ENCODE measurements at places on chromosomes 2 and 18.

DNA sequence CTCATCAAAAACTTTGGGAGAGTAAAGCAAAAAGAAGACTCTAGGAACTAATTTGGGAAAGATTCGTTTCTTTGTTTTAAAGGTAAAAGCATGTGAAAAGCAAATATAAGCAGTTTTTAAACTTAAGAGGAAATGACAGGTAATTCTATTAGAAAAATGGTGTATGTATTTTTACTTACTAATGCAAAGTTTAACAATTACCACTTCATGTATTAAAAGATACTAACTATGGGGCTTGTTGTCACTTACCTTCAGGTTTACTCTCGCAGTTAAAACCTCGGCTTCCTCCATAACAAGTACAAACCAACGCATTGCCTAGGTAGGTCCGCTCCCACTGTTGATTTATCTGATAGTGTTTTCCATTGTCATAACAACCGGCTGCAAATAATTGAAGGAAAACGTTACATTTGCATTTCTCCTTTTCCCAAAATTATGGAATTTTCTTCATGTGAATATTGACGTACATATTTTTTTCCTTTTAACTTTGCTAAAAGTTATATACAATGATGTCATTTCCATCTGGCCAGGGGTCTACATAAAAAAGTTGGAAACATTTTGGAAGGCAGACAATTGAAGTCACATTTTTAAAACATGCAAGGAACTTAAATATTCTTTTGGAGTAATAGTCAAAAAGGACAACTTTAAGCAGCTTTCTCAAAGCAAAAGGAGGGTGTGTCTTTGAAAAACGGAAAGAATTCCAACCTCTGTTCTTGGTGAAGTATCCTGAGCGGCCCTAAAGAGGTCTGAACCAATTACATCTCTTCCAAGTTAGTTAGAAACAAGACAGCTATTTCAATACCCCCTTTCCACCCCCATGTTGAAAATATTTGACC is 1.2 kb downstream of the FN1 start:
- no peak for DNase-seq

DNA sequence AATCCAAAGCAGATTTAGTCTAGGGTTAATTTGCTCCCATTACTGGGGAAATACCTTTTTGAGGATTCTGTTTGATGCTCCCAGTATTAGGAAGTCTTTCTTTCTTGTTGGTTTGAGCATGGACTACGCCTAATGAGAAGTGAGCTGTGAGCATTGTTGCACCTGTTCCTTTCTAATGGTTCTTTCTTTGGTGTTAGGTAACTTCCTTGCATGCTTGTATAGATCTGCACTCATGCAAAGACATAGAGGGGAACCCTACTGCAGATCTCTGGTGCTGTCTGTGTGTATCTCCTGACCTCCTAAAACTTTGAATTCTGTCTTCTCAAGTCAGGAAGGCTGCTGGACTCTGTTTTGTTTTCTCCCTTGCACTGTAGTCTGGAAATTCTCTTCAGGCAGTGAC is 12.8 kb upstream of the TDRD15 start:
- DNase-seq, result no peak

GRCh38 chr2:124704071-124704925 is 679.2 kb downstream of the CNTNAP5 start:
- no peak for DNase-seq

- no peak for DNase-seq
Observed at GRCh38 chr2:48508461-48509124, 21.4 kb upstream of the STON1 start.

DNA sequence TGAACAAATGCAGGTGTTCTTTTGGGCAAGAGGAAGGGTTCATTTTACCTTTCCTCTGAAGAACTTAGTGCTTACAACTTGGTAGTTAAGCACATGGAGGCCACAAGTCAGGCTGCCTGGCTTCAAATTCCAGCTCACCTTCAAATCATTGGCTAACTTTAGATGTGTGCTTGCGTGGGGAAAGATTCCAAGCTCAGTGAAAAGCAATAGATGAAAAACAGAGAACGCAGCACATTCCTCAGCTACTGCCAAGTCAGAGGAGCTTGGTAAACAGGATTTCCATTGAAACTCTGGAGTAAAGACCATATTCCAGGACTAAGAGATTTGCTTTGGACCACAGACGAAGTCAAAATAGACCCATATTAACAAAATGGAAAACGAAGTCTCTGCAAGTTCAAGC is 96.3 kb upstream of the ASB18 start:
- no peak for DNase-seq

- no peak for DNase-seq
Observed at GRCh38 chr18:25831301-25831701, 259.1 kb downstream of the SS18 start.

DNA sequence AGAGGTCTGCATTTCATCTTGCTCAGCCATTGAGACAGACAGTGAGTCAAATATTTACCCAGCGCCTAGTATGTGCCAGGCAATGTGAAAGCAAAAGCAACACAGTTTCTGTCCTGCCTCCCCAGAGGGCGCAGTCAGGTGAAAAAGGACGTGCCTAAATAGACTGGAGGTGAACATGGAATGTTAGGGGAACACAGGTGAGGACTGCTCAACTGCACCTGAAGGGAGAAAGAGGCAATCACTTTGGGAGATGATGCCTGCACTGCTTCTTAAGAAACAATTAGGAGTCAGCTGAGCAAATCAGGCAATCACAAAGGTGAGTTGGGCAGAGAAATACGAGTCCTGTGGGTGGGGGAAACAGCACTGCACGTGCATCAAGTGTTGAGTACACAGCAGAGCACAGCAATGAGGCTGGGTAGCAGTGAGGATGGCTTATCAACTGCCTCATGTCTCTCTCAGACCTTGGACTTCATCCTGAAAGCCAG is 218.3 kb upstream of the SMAD7 start:
- peak; percentile 51 for DNase-seq

- DNase-seq, result peak; percentile 36
Observed at GRCh38 chr2:44955593-44956392, 14.3 kb downstream of the SIX3 start.

- DNase-seq, result peak; percentile 58
Observed at GRCh38 chr2:237900891-237901831, 41.7 kb downstream of the RAMP1 start.

- DNase-seq, result no peak
Observed at GRCh38 chr2:238187618-238188548, 15.6 kb downstream of the ILKAP start.

GRCh38 chr18:48540251-48541025 is 1.6 kb downstream of the CTIF start:
- DNase-seq, result no peak

GRCh38 chr2:114046373-114046772 is 156.5 kb downstream of the ACTR3 start:
- no peak for DNase-seq

GRCh38 chr2:74862020-74862964 is 28.4 kb downstream of the HK2 start:
- no peak for DNase-seq

GRCh38 chr2:218648787-218649100 is 10.7 kb downstream of the ZNF142 start:
- DNase-seq, result no peak

DNA sequence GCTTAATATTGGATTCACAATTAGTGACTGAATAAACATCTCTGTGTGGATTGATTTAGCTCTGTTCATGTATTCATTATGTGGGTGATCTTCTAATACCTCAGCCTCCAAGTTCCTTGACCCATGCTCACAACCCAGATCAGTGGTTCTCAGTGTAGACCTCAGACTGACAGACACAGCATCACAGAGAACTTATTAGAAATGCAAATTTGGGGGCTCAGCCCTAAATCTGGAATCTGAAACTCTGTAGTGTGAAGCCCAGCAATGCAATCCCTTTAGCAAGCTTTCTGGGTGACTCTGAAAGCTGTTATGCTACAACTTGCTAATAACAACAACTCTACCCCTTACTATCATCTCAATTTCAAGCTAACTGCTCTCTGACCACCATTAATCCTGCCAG is 273.1 kb upstream of the FANCL start:
- no peak for DNase-seq

DNA sequence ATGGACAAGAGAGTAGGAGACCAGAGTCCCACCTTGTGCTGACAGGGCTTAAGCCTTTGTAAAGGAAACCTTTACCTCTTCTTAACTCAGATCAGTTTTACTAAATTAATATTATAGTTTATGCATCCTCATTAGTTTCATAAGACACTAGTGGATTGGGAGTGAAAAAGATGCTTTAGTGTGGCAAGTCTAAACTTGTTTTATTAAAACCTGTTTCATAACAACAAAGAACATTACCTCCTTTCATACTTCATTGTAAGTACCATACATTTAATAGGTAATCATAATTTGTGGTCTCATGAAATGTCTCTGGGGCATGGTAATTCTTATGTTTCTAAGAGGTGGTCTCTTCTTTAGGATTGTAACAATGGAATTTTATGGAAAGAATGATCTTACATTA is 63.4 kb downstream of the PIKFYVE start:
- no peak for DNase-seq

DNA sequence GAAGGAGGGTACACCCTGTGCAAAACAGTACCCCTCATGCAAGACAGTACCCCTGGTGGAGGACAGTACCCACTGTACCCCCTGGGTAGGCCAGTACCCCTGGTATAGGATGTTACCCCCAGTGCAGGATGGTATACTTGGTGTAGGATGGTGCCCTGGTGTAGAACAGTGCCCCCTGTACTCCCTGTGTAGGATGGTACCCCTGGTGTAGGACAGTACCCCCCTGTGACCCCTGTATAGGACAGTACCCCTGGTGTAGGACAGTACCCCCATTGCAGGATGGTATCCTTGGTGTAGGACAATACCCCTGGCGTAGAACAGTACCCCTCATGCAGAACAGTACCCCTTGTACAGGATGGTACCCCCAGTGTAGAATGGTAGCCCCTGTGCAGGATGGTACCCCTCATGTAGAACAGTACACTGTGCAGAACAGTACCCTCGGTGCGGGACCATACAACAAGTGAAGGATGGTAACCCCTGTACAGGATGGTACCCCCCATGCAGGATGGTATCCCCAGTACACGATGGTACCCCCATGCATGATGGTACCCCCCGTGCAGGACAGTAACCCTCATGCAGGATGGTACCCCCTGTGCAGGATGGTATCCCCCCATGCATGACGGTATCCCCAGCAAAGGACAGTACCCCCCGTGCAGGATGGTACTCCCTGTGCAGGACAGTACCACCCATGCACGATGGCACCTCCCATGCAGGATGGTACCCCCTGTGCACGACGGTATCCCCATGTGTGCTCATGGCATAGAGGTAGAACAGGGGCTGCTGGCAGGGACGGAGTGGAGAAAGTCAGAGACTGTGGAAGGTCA is 248.0 kb downstream of the DCDC2C start:
- DNase-seq, result no peak

DNA sequence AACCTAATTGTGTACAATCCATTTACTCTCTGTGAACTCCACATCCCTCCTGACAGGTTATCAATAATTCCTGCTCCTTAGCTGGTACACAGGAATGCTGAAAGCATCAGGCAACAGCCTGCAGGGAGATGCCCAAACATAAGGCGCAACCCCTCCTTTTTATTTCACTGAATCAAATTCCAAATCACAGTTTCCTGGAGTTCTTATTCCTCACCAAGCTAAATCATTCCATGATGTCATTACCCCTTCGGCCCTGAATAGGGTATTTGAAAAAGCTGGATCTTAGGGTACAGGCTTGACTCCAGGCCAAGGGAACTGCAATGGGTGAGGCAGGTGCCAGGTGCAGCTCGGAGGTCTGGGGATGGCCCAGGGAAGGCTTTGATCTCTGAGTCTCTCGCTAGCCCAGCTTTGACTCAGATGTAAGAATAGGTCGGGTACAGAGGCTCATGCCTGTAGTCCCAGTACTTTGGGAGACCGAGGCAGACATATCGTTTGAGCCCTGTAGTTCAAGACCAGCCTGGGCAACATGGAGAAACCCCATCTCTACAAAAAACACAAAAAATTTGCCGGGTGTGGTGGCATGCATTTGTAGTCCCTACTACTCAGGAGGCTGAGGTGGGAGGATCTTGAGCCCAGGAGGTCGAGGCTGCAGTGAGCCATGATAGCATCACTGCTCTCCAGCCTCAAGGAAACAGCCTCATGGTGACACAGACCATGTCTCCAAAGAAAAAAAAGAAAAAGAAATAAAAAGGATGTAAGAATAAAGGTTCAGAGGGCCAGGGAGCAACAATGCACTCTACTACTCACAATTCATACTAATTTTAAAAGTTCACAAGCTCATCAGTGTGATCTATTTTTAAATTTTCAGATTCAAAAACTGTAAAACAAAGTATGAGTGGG is 6.8 kb downstream of the FHL2 start:
- DNase-seq, result no peak

DNA sequence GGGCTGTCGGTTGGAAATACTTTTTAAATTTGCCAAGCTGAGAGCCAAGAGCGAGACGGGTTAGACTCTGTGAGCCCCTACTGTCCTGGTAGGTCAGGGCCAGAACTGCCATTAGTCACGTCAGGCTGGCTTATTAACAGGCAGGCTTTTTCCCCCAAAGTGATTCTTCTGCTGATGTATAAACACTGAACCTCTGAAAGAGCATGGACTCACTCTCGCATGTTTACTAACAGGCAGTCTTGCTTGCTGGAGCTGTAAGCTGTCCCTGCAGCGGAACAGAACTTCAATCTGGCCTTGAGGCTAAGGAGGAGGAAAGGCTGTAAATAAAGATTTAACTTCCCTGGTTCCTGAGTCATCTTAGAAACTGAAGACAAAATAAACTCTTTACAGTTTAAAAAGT is 288.4 kb downstream of the PIEZO2 start:
- DNase-seq, result no peak

DNA sequence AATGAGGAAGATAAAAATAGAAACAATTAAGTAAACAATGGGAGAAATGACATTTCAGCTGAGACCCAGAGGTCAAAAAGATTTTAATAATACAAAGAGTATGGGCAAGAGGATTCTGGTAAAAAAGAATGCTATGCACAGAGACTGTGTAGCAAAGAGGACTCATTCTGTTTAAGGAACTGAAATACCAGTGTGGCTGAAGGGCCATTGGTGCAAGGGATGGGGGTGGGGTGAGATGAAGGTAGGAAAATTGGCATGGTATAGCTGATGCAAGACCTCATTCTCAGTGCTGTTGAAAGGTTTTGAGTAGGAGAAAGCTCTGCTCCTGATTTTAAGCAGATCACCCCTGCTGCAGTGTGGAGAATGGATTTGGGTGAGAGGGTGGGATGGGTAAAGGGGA is 10.8 kb downstream of the GALNT1 start:
- no peak for DNase-seq

DNA sequence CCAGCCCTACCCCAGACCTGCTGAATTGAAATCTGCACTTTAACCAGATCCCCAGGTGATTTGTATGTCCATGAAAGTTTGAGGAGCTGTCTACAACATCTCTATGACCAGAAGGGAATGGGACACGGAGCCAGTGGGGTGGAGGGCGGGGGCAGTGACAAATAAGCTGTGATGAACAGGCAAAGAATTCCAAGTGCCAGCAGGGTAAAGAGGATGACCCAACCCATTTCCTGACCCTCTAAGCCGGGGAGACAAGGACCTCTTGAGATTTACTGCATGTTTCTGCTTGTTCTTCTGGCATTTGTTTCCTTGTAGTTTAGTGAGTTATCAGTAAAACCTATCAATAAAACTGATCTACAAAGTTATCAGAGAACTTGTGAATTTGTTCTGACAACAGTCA is 8.7 kb downstream of the TET3 start:
- DNase-seq, result no peak

Measured in NCI-H2029 (cell line).